Stimulated activated CD8-positive, alpha-beta memory T cell treated with anti-CD3 and anti-CD28 coated beads, Interleukin-15, amount 100 ng/mL, for 1 hour (primary cell): ENCODE measurements at places on chromosomes 1 and 21.

- no peak for DNase-seq
Observed at GRCh38 chr1:172117800-172118199, 276.5 kb downstream of the DNM3 start.

DNA sequence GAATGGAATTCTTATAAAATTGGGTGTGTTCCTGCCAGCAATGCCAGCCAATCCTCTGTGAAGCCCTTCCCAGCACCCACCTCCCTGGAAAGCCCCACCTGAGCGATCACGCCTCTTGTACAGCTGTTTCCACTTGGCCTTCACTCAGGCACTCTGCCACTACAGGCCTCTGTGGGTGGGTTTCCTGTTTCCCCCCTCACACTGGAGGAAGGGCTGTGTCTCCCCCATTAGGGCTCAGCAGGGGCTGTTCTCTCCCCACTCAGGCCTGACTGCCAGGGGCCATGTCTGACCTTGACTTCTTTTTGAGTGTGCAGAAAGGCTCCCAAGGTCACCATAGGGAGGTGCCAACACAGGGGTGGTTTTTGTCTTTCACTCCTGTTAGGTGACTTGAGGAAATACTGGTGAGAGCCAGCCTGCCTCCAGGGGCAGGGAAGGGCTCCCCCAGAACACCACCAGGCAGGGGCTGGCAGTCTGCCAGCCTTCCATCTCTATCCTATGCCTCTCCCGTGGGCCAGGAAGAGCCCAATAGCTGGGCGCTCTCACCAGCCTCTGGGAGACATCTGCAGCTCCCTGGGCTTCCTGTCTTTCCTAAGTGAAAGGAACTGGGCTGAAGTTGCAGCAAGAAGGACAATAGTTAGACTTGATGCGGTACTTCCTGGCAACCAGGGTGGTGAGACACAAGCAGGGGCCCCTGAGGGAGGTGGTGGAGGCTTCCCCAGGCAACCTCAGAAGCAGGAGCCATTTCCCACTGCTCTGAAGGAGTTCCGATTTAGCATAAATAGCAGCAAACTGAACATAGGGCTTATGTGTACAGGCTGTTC lies 49.1 kb downstream of the ELK4 start:
- DNase-seq: no peak

GRCh38 chr1:91872000-91872399 lies 14.0 kb downstream of the TGFBR3 start:
- DNase-seq: no peak

DNA sequence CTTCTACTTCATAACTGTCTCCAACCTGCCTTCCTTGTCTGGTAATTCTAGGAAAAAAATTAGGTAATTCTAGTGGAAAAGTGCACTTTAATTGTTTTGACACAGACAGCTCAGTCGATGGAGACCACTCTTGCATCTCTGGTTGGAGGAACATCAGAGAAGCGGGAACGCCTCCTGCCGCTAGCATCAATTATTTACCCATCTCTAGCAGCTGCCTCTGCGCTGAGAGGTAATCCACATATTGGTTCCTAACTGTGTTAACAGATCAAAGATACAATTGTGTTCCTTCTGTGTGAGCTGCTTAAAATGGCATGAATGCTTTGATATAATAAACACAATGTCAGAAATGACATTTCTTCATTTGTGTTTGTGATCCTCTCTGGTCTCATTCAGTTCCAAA lies 33.3 kb downstream of the C2CD2 start:
- DNase-seq: no peak

DNA sequence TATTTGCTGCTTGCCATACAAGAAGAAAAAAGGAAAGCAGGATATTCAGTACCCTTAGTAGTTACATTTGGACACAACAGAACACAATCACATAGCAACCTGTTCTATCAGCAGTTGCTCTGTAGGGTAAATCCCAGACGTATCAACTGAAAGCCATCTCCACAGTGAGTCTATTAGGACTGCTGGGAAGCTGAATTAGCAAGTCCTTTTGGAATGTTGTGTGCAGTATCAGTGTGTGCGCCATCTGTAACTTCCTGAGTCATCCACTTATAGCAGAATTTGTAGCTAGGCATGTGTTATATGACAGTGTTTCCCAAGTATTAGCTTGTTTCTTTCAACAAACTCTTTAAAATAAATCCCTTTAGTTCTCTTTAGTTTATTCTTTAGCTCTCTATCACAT lies 21.3 kb downstream of the CCDC30 start:
- no peak for DNase-seq

- DNase-seq: no peak
Observed at GRCh38 chr1:227532019-227532619, 31.2 kb upstream of the ZNF678 start.

DNA sequence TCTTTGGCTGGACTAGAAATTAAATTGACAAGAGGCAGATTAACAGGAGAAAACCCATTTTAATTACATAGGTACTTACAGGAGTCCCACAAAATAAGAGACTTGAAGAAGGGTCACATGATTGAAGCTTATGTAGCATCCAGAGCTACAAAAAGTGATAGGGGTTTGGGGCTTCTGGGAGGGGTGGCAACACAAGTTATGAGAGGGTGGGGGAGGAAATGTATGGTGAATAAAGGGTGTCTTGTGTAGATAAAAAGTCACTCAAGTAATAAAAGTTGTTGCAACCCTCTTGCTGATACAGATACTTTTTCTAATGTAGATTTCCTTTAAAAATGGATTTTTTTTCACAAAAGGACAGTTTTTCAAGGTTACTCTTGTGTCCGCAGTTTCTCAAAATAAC lies 24.0 kb downstream of the USP25 start:
- DNase-seq: no peak
